Sciatic nerve (tissue), 2 donors: ENCODE measurements at places on chromosomes 12 and 14.

DNA sequence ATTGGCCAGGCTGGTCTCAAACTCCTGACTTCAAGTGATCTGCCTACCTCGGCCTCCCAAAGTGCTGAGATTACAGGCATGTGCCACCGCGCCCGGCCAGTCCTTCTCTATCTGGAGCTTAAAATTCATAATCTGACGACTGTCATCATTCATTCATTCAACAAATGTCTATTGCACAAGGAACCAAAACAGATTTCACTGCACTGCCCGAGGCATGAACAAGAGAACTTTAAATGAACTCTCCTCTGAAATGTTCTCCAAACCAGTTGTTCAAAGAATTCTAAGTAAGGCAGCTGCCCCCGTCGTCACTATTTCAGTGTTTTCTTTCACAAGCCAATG lies 44.8 kb upstream of the METAP2 start:
- DNase-seq: no peak

GRCh38 chr12:79373896-79374499 lies 316.8 kb downstream of the PAWR start:
- no peak for DNase-seq

GRCh38 chr12:130011611-130012385 lies 108.0 kb upstream of the TMEM132D start:
- DNase-seq: no peak

GRCh38 chr12:31406345-31406744 lies 80.4 kb upstream of the SINHCAF start:
- DNase-seq: no peak

GRCh38 chr12:59678759-59679411 lies 83.1 kb downstream of the SLC16A7 start:
- DNase-seq: no peak

DNA sequence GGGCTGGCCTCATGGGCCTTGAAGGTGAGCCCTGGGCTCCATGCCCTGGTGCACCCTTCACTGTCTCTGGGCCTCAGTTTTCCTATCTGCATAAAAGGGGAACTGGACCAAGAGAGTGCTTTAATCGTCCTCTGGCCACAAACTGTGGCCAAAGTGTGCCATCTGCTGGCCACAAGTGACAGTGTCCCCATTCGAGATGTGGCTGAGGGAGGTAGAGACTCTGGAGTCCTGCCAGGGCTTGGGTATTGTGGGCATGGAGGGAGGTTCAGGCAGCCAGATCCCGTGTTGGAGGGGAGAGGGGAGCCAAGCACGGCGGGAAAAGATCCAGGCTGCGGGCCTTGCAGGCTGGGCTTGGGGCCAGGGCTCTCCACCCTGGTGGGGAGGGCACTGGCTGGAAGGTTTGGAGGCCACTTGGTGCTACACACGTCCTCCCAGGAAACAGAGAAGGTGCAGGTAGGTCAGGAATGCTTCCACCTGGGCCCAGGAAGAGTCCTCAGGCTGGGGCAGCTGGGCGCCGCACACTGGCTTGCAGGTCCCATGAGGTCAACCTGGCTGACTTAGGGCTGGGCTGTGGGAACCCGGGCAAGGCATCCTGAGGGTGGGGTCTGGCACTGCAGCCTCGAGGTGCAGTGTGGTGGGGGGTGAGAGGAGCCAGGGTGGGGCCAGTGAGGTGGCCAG lies 7.3 kb upstream of the KIF26A start:
- peak; percentile 56 for DNase-seq

- no peak for DNase-seq
Observed at GRCh38 chr14:105938055-105938863, 411.9 kb downstream of the TMEM121 start.

DNA sequence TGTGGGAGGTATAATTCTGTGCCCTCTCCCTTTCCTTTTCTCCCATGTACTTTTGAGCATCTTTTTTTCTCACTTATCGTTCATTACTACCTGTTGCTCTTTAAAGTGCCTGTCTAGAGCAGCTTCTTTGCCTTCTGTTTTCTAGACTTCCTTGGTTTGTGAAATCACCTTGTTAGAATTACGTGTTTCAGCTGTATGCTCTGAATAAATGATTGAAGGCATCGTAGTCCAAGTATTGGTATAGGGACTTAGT lies 1.3 kb downstream of the NEDD1 start:
- DNase-seq: no peak

GRCh38 chr14:63717702-63718101 lies 10.2 kb downstream of the SGPP1 start:
- DNase-seq: no peak

GRCh38 chr12:60078026-60078425 lies 482.2 kb downstream of the SLC16A7 start:
- no peak for DNase-seq
